ENCODE measurements at places on chromosomes 7 and 10. TPM values are rescaled to one million over a fixed set of nuclear protein-coding genes. Genes with fewer than 3 reads are reported as not detected.

- H3K4me3 ChIP-seq: no peak overlapping the region
- no peak overlapping the region for H3K27ac ChIP-seq
- H3K36me3 ChIP-seq: no peaks in the 10 kb centered on the region
- H3K4me1 ChIP-seq: peaks cover 5% of the 10 kb centered on the region
- H3K27me3 ChIP-seq: no peaks in the 10 kb centered on the region
Observed at GRCh38 chr10:69426376-69426727, 9.6 kb upstream of the TACR2 start.

DNA sequence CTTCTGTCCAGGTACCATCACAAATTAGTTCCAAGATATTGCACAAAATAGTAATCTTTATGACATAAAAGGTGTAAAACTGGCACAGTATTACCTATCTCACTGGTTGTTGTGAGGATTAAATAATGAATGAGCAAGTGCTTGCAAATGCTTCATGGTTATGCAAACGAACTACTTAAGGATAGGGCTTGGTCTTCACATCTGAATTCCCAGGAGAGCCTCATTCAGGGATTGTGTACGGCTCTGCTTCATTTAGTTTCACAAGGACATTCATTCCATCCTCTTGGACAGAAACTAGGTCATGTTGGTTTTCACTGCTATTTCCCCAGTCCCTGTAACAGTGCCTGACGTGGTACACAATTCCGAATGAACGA, 12.1 kb downstream of the ABCA13 start:
- no peaks in the 10 kb centered on the region for H3K4me1 ChIP-seq
- no peak overlapping the region for H3K4me3 ChIP-seq
- H3K36me3 ChIP-seq: no peaks in the 10 kb centered on the region
- no peaks in the 10 kb centered on the region for H3K27me3 ChIP-seq
- H3K27ac ChIP-seq: no peak overlapping the region

GLCCI1 gene
- 6.1 TPM for total RNA-seq

DNA sequence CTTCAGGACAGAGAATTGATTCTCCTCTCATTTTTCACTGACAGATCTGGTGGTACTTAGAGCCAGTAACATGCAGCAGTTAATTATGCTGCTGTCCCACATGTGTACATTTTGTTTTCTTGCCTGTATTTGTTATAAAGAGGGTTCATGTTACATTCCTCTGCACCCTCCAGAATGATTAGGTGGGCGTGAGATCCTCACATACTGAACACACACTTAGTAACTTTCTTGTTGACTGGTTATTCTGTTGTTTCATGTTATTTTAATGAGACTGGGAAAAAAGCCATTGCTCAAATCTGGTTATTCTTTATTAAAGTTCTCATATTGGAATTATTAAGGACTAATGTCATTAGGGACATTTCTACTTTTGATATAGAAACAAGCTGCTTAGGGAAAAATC, 409.1 kb downstream of the SDK1 start:
- H3K27ac ChIP-seq: no peak overlapping the region
- no peaks in the 10 kb centered on the region for H3K4me1 ChIP-seq
- no peak overlapping the region for H3K4me3 ChIP-seq
- no peak for DNase-seq

- no peak overlapping the region for H3K27ac ChIP-seq
- no peaks in the 10 kb centered on the region for H3K36me3 ChIP-seq
- no peaks in the 10 kb centered on the region for H3K27me3 ChIP-seq
- no peak overlapping the region for H3K4me3 ChIP-seq
Observed at GRCh38 chr7:138036135-138036534, 34.2 kb upstream of the CREB3L2 start.
